ENCODE measurements at places on chromosomes 1 and 21.

GRCh38 chr1:222600281-222600680, 10.5 kb upstream of the TAF1A start:
- DNase-seq, result no peak

- DNase-seq, result no peak
Measured at GRCh38 chr1:41872074-41872473, 46.6 kb downstream of the HIVEP3 start.

DNA sequence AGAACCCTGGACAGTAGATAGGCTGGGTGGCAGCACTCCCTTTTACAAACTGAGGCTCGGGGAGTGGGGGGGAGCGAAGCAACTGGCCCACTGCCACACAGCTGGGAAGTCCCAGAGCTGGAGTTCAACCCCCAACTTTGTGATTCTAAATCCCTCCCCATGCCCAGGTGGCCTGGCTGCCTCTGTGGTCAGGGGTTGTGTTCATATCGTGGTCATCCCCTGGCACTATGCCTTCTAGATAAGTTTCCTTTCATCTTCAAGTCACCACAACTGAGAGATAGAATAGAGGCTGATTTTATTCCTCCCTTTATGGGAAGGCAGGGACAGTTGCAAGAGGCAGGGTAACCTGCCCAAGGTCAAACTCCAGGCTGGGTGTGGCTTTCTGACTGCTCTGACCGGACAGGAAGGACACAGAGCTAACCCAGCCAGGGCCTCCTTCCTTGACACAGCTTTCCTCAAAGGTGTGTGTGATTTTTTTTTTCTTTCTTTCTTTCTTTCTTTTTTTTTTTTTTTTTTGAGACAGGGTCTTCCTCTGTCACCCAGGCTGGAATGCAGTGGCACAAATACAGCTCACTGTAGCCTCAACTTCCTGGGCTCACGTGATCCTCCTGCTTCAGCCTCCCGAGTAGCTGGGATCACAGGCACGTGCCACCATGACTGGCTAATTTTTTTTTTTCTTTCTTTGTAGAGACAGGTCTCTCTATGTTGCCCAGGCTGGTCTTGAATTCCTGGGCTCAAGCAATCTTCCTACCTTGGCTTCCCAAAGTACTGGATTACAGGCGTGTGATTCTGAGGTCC, 18.4 kb upstream of the TNFRSF1B start:
- no peak for DNase-seq

DNA sequence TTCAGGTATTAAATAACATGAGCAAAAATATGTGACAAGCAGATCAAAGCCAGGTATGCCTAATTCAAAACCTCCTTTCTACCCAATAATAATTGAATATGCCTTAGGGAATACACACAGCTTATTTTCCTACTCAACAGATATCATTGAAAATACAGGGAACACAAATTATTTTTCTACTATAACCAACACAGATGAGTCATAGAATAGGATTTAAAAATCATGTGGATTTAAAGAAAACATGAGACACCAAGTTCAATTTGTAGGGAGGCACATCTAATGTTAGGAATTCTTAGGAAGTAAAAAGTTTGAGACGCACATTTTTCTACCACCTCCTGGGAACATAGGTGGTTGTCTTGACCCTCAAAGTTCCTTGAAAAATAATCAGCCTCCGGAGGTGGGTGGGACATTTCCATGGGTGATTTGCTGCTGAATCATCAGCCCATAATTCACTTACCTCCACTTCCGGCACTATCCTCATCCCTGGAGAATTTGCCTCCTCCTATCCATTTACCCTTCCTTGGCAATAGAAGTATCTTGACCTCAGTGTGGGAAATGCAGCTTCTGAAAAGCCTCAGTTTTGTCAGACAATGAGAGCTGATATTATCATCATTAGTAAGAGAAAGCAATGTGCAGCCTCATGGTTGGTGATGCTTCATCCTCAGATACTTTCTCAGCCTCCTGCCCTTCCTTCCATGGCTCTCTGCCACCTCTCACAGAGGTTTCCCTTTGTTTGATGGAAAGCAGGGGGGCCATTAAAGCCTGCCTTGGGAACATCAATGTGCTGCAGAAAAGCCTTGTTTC, 33.5 kb upstream of the RGS4 start:
- DNase-seq, result no peak
